ENCODE measurements at places on chromosomes 6 and 20.

DNA sequence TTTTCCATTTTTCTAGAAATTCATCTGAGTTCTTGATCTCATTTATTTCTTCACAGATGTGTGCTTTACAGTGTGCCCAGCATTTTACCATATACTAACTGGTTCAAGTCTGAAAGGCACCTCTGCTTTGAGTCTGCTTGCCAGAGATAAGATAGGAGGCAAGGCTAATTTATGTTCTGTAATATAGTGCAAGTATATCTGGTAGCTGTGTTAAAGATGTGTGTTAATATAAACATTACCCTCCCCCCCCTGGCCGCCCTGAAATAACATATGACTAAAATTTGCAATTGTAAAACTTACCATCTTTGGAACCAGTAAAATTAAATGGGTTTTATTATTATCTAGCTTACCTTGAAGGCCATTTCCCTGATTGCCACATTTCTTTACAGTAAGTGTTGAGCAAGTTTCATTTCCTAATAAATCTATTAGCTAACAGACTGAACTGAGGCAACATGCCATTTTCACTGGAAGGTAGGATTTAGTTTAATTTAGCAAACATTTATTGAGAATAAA, 2.7 kb downstream of the FBXO9 start:
- no peak for DNase-seq

DNA sequence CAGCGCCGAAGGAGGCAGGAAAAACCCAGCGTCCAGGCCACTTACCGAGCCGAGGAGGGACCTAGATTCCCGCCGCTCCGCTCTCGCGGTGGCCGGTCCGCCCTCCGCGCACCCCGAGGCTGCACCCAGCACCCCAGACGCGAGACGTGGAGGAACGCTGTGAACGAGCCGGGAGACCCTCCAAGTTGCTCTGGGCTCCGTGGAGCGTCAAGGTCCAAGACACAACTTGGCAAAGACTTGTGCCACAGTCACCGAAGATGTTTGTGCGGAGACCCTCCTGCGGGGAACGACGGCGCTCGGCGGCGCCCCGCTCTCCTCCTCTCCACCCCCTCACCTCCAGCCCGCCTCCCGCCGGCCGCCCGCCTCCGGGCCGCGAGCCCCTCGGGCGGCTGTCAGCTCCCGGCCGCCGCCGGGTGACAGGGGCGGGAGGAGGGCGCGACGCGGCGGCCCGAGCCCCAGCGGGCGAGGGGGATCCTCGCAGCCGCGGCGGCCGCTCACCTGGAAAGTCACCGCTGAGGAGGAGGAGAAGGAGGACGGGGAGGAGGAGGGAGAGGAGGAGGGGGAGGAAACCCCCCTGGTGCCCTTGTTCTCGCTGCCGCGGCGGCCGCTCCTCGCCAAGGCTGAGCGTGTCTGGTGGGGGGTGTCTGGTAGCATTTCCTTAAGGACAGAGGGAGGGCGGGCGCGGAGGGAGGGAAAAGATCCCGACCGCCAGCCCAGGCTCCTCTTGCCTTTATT, 637 bp upstream of the HIVEP2 start:
- DNase-seq: peak; percentile 38

- no peak for DNase-seq
Measured at GRCh38 chr6:165894171-165894825, 231.3 kb upstream of the PDE10A start.

DNA sequence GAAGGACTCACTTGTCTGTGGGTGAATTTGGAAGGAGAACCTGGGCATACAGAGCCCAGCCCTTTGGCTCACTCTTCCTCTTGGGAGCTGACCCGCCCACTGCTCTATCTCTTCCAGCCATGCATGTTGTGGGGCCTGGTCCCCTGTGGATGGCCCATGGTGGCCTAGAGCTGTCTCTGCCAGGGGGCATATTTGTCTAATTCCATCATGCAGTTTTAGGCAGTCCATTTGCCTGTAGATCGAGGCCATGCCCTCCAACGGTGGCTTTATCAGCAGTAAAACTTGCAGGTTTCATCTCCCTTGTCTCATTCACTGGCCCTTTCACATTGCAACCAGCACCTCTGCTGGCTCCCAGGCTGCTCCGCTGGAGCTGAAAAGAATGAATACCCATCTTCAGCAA, 12.9 kb upstream of the EZR start:
- no peak for DNase-seq

- no peak for DNase-seq
Measured at GRCh38 chr6:90383196-90383822, 86.7 kb upstream of the BACH2 start.

DNA sequence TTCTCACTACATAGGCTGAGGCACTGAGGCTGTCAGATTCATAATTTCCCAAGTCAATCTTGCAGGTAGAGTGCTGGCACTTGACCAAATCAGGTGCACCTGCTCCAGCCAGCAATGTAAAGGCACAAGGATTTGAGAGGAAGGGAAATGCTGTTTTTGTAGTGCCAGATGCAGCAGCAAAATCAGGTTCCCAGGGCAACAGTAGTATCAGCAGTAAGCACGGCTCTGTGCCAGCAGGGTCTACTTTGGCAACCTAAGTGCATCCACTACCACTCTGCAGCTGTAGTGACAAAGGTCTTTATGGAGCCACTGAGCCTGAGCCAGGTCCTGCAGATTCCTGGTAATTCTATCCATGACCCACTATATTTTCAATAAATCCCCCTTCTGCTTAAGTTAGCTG, 329.5 kb downstream of the TPBG start:
- no peak for DNase-seq

DNA sequence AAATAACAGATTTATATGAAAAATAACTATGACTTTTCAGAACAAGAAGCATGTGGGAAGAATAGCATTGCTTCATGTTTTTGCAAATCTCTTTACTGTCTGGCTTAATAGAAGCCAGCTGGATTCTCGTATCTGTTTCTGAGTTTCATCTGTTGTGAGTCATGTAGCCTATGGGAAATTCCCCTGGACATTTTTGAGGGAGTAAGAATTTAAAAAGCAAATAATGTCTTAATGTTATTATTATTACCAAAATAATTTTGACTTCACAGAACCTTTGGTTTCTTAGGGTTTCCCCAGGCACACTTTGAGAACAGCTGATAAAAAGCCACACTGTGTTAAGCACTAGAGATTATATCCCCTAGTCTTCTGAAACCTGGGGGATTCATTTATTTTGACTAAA, 75.8 kb downstream of the SYCP2L start:
- no peak for DNase-seq

- DNase-seq: no peak
Measured at GRCh38 chr6:75188221-75188925, 17.5 kb downstream of the COL12A1 start.

DNA sequence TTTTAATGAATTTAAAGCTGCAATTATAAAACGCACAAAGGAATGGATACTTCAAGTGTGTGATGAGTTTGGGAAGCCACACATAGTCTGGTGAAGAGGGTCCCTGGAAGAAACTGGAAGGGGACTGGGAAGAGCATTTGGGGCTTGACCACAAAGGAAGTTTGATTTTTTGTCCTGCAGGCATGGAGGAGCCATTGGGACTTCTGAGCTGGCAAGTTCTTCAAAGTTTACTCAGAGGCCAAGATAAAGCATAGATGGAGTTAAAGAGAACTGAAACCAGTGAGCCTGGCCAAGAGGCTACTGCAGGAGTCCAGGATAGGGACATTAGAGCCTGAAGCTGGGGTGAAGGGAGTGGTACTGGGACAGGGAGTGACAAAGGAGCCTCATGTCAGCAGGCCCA, 95.0 kb downstream of the AIG1 start:
- no peak for DNase-seq

DNA sequence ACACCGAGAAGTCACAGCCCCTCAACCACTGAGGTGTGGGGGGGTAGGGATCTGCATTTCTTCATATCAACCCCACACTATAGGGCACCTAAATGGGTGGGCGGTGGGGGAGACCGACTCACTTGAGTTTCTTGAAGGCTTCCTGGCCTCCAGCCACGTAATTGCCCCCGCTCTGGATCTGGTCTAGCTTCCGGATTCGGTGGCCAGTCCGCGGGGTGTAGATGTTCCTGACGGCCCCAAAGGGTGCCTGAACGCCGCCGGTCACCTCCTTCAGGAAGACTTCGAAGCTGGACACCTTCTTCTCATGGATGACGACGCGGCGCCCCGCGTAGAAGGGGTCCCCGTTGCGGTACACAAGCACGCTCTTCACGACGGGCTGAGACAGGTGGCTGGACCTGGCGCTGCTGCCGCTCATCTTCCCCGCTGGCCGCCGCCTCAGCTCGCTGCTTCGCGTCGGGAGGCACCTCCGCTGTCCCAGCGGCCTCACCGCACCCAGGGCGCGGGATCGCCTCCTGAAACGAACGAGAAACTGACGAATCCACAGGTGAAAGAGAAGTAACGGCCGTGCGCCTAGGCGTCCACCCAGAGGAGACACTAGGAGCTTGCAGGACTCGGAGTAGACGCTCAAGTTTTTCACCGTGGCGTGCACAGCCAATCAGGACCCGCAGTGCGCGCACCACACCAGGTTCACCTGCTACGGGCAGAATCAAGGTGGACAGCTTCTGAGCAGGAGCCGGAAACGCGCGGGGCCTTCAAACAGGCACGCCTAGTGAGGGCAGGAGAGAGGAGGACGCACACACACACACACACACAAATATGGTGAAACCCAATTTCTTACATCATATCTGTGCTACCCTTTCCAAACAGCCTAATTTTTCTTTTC, at the start of gene DCDC2:
TSS of gene DCDC2 (minus strand) at position 724 of the 883 bp plus-strand sequence. CDS start at position 415, 309 bp downstream.
- DNase-seq: peak; percentile 12

DNA sequence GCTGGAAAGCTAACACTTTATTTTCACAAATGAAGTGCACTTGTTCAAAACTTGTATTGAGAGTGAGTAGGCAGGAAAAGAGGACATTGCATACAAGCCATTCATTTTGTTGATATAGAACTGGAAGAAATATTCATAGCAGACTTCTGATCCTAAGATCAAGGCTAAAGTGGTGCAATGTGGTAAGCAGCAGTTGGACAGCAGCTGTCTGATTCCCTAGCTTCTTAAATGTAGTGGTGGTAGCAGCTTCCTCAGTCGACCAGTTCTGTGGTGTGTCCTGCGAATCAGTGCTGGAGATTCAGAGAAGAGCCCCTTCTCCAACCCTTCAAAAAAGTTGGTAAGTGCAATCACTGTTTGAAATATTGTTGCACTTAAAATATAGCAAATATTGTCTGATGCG, 281.7 kb upstream of the GJE1 start:
- DNase-seq: no peak

- DNase-seq: peak; percentile 44
Measured at GRCh38 chr6:99119109-99120031, 171.6 kb upstream of the FBXL4 start.

DNA sequence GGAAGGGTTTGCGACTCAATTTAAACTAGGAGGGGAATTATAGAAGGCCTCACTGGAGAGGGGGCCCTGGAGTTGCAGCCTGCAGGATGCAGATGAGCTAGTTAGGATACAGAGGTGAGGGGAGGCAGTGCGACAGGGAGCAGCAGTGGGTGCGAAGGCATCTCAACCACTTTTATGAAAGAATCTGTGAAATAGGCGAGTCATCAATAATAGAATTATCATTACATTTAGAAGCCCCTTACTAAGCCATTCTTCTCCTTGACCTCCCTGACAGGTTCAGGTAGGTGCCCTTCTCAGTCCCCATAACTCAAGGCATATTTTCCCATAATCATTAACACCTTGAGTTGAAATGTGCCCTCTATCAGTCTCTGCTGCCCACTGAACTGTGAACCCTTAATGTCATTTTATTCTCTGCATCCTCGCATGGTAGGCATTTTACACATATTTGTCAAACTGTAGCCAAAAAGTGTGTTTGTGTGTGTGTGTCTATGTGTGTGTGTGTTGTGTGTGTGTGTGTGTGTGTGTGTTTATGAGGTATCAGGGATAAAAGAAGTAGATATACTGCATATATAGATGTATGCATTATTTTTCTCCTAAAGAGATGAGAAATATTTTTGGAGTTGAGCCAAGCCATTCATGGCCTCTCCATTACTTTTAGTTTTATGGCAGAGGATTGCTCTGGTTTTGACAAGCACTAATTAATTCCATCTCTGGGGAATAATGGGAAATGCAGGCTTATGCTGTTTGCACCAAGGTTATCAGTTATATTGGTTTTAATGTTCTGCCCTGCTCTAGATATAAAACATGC, 898.8 kb downstream of the KIF16B start:
- DNase-seq: no peak

GRCh38 chr20:59491884-59492283, 112.5 kb upstream of the PHACTR3 start:
- DNase-seq: no peak

- DNase-seq: peak; percentile 84
Measured at GRCh38 chr6:159017757-159018559, 18.0 kb upstream of the RSPH3 start.

DNA sequence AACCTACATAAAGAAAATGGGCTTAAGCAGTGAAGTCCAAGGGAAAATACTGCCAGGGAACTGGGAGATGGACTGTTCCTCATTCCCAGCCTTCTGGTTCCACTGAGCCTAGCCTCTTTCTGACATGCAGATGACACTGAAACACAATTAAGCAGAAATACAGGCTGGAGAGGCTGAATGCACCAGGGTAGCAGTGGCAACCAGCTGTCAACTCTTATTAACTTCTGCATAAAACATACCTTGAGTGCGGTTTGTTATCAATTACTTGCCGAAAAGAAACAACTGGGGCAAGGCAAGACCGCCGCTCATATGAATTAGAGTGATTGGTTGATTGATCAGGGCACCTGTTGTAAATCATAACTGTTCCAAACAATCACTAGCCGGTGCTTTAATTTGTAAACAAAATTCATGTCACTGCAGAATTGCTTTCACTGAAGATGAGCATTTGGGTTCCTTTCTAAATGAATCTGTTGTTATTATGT, 16.3 kb downstream of the TFAP2B start:
- no peak for DNase-seq

- DNase-seq: no peak
Measured at GRCh38 chr6:41132254-41132653, 21.9 kb downstream of the TREML1 start.

GRCh38 chr6:79702691-79703090, 71.6 kb downstream of the SH3BGRL2 start:
- peak; percentile 12 for DNase-seq

GRCh38 chr6:74967821-74968220, 238.0 kb downstream of the COL12A1 start:
- DNase-seq: no peak

DNA sequence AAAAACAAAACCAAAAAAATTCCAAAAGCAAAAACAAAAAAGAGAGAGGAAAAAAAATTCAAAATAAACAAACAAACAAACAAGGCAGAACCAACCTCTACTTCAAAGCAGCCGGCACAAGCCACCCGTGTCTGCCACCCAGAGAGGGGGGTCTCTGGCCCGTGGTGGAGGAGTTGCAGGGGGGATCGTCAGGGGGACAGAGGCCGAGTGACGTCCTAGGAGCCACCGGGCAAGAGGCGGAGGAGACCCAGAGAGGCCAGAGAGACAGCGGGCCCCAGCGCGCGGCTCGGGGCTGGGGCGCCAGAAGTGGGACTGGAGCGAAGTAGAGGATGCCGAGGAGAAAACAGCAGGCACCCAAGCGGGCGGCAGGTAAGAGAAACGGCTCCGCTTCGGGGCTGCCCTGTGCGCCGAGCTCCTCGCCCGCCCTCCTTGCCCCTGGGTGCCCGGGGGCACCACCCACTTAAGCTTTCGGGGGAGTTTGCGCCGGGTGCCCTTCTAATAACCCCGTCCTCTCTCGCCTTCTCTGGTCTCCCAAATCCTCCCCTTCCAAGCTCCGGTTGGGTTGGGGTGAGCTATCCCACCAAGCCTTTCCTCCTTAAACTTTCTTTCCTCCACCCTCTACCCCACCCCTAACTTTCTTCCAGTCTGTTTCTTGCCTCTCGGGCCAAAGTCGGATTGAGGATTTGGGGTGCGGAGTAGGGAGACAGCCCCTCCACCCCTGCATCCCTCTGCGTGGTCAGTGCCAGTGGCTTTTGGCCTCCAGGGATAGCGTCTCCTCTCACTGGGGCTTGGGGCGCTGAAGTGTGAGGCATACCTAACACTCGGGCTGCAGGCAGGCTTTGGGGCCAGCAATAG, 1.0 kb downstream of the TSHZ2 start:
- DNase-seq: peak; percentile 37

GRCh38 chr20:16808796-16809195, 60.6 kb downstream of the OTOR start:
- no peak for DNase-seq
